T follicular helper cell (primary cell): ENCODE measurements at places on chromosomes 7 and 10.
A peak's percentile ranks its signal among the peaks of the same experiment; 100 is the strongest.

- no peak for DNase-seq
Measured at GRCh38 chr7:45979275-45980180, 58.5 kb upstream of the IGFBP3 start.

DNA sequence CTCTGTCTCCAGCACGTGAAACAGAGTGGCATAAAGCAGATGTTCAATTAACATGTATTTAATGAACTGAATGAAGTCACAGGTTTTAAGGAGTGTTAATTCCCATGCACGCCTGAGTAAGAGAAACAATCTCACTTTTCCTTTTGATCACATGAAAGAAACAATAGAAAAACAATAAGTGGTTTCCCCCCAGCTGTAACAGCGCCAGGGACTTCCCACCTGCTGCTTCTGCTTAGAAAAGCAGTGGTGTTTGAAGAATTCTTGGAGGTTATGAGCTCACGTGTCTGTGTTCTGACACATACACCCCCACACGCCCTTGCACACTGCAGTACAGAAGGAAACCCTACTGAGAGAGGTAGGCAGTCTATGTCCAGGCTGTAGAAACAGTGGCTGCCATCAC is 51.3 kb upstream of the FRMD4A start:
- DNase-seq: no peak

GRCh38 chr10:52775132-52775647 is 2.6 kb upstream of the MBL2 start:
- no peak for DNase-seq

- DNase-seq: no peak
Measured at GRCh38 chr7:4692055-4692454, 10.0 kb downstream of the FOXK1 start.

- DNase-seq: no peak
Measured at GRCh38 chr7:142799437-142799835, 28.7 kb downstream of the PRSS2 start.

DNA sequence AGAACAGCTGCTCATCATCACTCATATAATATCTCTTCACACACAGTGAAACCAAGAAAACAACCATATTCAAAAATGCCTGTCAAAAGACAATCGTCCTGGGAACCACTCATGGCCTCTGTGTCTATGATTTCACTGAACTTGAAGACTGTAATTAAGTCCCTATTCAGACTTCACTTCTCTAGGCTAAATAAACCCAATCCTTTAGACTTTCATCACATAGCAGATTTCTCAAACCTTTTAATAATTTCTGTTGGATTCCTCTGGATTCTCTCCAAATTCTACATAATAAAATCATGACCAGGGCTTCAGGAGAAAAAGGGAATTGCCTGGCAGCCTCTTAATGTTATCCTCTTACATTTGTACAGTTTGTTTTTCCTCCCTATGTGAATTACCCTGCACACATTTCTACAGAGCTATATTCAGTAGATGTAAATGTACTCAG is 201.1 kb downstream of the LRRN3 start:
- no peak for DNase-seq

- DNase-seq: no peak
Measured at GRCh38 chr10:101284101-101284743, 55.0 kb upstream of the LBX1 start.

GRCh38 chr10:129110780-129111179 is 356.3 kb upstream of the MGMT start:
- DNase-seq: no peak

- DNase-seq: no peak
Measured at GRCh38 chr7:150744041-150744656, 6.9 kb downstream of the GIMAP5 start.

DNA sequence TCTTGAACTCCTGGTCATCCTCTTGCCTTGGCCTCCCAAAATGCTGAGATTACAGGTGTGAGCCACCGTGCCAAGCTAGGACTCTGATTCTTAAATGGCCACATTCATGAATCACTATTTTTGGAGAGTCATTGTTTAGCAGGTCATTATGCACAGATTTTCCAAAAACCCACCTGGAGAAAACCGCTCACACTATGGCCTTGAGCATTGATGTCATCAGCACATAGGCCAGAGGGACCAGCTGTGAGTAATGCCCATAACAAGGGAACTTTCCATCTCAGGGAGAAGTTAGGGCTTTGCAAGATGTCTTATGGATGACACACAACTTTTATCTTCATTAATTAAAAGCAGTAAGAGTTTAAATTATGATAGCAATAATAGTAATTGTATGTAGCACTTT is 86.4 kb upstream of the KIF5B start:
- no peak for DNase-seq

GRCh38 chr7:26305869-26306665 is 14.4 kb downstream of the SNX10 start:
- DNase-seq: no peak

DNA sequence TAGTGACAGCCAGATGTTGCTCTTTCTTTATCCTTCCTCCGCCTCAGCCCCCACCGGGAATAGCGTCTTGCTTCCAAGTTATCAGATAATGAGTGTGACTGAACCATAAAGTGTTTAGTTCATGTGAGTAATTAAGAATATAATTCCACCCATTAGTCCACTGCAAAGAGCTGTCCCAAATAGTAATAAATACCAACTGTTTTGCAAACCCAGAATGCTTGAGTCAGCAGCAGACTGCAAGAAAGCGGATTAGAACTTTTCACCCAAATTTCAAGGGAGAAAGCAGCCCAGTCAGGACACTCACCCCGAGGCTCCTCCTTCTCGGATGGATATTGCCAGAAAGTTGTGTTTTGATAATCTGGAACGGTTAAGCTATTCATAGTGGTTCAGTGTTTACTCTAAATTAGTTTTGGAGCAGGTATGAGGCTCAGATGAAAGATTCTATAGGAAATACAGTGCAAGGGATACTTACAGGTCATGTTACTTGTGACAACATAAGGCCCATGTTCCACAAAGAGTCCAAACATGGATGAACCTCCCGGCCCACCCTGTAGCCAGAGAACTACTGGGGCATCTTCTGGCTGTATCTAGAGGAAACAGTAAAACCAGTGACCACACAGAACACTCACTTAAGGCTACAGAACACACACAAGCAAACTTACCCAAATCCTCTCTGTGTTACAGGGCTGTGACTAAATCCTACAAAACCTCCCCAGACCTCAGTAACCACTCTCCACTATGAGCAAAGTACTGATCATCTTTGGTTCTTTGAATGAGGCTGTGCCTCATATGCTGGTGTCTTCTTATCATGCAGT is 50.5 kb downstream of the CPVL start:
- no peak for DNase-seq

DNA sequence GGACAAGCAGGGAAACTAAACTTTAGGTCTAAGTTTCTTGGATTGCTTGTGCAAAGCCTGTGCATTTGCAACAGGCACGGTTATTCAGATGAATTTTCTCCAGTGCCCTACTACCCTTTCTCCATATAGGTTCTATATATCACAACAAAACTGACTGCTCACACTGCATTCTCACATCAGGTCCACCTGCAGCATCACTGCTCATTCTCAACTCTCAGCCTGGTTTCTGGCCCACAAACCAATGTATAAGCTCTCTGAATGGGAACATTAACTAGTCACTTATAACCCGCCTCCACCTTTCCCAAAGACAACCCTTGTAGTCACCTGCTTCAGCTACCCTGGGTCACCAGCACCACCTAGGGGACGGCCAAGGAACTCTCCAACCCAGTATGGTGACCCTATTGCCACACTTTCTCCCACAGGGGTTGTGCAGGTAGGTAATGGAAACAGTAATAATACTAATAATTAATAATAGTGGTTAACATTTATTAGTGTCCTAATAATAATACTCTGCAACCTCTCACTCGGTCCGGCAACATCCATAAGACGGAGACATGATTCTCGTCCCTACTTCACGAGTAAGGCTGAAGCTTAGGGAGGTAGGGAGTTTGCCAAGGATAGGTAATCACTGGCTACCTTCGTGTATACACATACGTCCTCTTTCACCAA is 97.3 kb downstream of the CLEC2L start:
- DNase-seq: peak; percentile 35

DNA sequence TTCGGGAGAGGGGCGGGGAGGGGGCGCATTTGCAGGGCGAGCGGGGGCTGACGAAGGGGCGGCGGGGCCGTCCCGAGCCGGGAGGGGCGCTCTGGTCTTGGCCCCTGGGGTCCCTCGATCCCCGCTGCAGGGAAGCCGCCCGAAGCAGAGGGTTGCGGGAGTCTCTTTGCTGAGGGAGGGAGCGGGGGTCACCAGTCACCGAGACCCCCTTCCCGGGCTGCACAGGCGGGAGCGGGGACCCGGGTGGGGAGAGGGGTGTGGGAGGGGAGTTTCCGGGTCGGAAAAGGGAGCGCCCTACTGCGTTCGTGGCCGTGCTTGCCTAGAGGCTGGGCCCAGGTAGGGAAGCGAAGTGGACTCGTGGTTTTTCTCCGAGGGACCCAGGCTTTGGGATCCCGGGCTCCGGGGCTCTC is 422 bp downstream of the AP1S1 start:
- DNase-seq: no peak
